Fibroblast of mammary gland (primary cell): ENCODE measurements at places on chromosomes 5 and 9.

DNA sequence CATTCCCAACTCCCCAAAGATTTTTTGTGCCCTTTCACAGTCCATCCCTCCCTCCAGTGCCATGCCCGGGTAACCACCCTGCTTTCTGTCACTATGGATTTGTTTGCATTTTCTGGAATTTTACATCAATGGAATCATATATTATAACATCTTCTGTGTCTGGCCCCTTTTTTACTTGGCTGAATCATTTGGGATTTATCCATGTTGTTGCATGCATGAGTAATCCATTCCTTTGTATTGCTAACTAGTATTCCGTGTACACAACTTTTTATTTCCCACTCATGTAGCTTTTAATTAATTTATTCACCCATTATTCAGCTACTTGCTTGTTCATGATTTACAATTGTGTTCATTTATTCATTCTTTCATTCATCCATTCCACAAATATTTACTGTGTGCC, 94.1 kb downstream of the FGF18 start:
- DNase-seq = peak; percentile 57

GRCh38 chr5:121279801-121280200, 571.9 kb upstream of the FTMT start:
- no peak for DNase-seq

DNA sequence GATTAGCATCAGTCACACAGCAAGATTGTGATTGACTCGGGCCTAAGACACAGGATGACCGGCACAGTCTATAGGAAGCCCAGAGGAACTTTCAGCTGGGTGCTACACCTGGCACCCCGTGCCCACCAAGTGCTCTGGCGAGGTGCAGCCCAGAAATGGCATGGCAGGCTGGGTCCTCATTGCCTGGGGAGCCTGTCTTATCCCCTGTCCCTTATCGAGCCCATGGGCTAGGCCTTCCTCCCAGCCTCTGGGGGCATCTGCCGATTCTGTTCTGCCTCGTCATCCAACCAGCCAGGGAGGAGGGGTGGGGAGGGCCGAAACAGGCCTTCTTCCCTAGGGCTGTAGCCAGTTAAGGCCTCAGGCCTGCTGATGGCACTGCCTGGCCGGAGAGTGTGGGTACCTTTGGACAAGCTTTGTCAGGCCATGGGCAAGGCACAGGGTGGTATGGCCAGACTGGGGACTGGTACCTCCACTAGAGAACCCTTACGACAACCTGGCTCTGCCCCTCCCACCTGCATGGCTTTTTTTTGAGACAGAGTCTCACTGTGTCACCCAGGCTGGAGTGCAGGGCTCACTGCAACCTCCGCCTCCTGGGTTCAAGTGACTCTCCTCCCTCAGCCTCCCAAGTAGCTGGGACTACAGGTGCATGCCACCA, 1.6 kb downstream of the GRK6 start:
- DNase-seq = no peak

DNA sequence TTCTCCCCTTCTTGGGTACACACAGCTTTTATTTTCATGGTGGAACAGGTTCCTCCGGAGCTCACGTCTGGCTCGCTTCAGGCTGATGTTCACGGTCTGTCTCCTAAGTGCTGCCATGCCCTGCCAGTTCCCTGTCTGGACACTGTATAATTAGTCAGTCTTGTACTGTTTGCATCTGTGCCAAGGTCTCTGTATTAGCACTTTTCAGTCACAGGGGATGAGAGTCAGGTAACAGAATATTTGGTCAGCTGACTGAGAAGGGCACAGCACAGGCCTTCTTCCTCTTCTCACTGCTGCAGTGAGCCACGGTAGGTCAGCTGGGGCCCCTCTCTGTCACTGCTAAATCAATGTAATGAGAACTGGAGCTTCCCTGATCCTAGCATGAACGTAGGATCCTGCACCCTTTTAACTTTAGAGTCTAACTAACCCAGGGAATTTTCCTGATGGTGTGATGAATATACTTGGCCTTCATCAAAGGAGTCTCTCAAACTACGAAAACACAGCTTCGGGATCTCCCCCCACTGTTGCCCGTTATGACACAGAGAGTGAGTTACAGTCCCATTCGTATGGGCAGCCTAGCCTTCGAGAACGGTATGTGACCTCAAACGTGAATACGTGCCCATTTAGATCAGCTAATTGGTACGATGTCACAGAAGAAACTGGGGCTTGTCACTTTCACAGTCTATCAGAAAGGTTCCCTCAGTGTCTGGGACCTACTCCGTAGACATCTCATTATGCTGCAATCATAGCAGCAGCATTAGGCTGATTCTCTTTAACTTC, 354.1 kb upstream of the RFX3 start:
- peak; percentile 40 for DNase-seq

- no peak for DNase-seq
Measured at GRCh38 chr5:123578390-123578789, 66.4 kb downstream of the CSNK1G3 start.

DNA sequence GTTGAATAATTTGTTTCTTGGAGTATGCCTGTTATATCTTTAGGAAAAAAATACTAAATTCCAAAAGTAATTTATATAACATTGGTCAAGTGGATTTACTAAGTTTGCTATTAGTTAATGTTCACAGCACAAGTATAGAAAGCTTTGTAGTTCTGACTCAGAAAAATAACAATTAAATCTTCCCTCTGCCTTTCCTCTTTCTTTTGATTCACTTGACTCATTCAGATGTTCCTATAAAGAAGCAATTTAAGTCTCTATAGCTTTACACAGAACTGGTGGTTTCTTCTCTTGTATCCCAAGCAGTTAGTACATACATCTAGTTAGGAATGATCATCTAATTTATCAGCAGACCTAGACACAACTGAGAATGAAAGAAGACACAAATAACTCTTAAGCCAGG, 4.5 kb upstream of the CDC42SE2 start:
- no peak for DNase-seq

DNA sequence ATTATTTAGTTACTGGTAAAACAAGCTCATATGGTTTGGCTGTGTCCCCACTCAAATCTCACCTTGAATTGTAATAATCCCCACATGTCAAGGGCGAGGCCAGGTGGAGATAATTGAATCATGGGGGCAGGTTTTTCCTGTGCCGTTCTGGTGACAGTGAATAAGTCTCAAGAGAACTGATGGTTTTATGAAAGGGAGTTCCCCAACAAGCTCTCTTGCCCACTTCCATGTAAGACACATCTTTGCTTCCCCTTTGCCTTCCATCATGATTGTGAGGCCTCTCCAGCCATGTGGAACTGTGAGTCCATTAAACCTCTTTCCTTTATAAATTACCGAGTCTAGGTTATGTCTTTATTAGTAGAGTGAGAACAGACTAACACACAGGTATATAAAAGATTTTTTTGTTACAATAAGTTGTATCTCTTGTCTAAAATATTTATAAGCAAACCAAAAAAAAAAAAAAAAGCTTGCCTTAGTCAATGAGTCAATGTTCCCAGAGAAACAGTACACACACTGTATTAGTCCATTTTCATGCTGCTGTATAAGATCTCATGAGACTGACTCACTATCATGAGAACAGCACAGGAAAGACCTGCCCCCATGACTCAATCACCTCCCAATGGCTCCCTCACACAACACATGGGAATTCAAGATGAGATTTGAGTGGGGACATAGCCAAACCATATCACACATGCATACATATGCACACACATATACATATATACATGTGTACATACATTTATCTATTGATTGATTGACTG, 138.3 kb downstream of the BASP1 start:
- peak; percentile 96 for DNase-seq

GRCh38 chr5:101687349-101687985, 608.6 kb downstream of the SLCO4C1 start:
- peak; percentile 29 for DNase-seq

GRCh38 chr9:136143215-136144001, 24.7 kb upstream of the TMEM250 start:
- peak; percentile 29 for DNase-seq

- DNase-seq = peak; percentile 88
Measured at GRCh38 chr5:78534148-78534904, 114.2 kb downstream of the LHFPL2 start.

DNA sequence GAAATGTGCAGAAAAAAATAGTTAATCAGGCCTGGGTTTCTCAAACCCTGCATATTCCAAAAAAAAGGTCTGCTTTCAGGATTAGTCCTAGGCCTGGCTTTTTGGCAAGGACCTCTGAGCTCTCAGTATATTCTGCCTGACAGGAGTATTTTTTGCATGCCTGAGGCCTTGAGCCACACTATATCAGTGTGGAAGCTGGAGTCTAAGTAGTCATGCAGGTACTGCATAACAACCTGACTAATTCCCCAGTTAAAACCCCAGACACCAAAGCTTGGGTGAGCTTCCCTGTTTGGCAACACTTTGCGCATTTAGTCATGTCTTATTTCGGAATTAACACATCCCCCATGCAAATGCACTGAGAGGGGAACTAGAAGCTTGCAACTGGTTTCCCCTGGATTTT, 359.5 kb downstream of the CETN3 start:
- no peak for DNase-seq

DNA sequence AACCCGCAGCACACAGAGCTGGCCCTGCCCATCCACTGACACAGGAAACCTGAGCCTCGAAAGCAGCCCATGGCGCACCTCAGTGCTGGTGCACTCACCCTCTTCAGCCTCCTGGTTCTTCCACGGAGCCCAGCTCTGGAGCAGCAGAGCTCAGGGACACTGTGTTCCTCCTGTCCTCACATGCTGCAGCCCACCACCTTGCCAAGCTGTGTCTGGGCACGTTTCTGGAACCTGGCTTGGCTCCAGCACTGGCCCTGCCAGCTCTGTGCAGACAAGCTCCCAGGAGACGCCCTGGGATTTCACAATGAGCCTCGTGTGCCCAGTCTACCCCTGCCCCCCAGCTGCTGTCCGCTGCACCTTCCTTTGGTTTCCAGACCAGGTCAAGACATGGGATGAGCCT, 119.5 kb downstream of the SYK start:
- DNase-seq = no peak

DNA sequence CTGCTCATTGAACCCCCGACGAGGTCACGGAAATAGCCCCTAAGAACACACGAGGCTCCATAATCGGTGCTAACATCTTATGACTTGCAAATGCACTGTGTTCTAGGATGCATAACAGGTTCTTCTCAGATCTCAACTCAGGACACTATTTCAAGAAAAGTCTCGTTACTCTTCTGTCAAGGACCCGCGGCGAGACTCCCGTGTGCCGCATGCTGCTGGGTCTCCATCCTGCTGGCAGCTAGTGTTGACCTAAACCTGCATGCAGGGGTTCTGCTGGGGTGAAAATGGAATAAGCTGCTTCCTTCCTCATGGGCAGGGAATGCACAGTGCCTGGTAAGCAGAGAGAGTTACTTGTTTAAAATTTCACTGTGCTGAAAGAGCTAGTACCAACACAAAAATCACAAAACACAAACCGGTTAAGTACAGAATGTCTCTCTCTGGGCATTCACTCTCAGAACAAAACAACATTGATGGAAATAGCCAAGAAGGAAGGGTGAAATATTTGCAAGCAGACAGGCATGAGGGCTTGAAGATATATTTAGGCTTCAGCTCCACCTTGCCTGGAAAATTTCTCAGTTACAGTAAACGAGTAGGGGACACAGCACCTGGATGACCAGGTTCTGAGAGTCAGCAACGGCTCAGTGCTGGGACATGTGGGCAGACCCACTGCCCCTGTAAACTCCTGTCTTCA, 416.5 kb downstream of the GADD45G start:
- DNase-seq = no peak

DNA sequence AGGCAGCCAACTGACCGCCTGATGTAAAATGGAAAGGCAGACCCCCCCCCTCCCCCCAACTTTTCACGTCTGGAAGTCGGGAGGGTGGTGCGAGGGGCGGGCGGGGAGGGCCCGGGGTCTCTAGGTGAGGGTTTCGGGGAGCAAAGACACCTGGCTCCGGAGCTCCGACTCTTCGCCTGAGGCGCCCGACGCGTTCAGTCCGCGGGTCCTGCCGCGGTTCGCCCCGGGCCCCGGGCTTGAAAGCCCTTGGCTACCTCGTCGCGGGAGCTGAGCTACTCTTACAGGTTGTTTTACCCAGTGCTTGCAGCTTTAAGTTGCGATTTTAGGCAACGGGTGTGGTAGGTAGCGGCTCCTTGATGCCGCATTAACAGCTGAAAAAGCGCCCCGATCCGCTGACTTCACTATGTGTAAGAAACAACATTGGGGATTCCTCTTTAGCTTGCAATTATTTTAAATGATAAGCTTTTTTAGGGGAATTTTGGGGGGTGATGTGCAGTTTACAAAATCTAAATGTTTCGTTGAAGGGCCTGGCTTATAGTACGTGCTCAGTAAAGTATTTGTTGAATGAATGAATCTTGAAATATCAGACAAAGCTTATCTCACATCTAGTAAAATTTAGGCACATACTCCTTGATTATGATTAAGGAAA, 722 bp downstream of the CDC42SE2 start:
- DNase-seq = no peak

DNA sequence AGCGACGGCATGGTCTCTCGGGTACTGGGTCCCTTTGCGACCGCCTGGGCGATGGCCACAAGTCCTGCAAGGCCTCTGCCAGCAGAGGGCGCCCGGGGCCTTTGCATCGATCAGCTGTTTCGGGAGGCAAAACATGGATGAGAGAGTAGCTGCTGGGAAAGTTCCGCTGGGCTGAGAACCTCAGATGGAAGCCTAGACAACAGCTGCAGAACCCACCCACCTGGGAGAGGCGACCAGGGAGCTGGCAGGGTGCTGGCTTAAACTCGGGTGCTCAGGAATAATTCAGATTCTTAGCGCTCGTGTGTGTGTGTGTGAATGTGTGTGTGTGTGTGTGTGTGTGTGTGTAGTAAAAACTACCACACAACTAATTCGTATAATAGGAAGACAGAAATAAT, 50.0 kb downstream of the TRIM32 start:
- DNase-seq = peak; percentile 68

DNA sequence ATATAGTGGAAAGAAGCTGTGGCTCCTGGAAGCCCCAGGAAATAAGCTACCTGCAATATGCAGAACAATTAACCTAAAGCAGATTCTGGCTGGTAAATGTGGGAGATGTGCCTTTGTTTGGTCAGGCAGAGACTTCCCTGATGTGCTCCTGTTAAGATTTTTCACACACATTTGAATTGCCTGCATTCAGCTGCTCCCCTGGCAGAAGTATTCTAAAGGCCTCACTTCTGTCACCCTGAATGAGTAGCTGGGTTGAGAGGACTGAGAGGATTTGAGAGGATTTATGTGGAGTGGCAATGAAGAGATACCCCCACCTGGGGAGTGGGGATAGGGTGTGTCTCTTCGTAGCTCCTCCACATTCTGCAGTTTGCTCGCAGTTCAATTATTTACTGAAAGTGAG, 130.5 kb downstream of the ST8SIA4 start:
- no peak for DNase-seq

DNA sequence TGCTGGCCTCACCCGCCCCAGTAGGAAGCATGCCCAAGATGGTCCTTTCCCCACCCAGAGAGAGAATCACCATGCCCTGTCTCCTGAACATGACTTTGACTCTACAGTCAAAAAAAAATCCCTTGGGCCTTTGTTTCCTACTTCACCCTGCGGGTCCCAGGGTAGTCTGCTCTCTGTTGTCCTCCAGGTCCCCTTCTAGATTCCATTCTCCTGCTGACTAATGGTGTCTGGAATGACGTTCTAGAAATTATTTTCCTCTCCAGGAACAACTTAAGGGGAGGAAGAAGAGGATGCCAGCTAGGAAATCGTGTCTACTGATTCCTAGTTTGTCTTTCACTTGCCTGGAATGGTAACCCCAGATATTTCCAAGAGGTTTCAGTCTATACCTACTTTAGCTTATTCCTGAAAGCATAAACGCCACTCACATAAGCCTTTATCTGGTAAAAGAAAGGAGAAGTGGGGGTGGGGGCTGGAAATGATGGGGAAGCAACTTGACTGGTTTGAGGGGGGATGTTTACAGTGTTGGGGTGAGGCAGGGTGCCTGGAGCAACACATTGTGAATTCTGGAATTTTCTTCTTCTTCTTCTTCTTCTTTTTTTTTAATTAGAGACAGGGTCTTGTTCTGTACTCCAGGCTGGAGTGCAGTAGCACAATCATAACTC, 93.9 kb downstream of the SNX18 start:
- DNase-seq = no peak
